ENCODE measurements at places on chromosomes 4 and X.
A peak's percentile ranks its signal among the peaks of the same experiment; 100 is the strongest.

GRCh38 chrX:10239611-10240064 is 82.9 kb downstream of the CLCN4 start:
- DNase-seq = peak; percentile 68

- DNase-seq = no peak
Observed at GRCh38 chr4:137106287-137106686, 426.0 kb downstream of the PCDH18 start.

DNA sequence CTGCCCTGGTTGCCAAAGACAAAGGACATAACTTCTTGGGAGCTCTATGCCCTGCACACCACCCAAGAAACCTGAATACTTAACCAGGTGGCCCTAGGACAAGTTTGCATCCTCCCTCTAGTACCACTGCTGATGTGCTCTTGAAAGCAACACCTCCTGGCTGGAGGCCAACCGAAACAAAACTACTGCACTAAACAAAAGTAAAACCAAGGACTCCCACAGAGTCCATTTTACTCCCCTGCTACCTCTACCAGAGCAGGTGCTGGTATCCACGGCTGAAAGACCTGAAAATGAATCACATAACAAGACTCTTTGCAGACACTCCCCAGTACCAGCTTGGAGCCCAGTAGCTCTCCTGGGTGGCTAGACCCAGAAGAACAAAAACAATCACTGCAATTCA is 941.8 kb downstream of the RAPGEF2 start:
- no peak for DNase-seq

GRCh38 chr4:83152746-83153145 is 38.2 kb upstream of the PLAC8 start:
- no peak for DNase-seq
